ENCODE measurements at places on chromosomes 1 and 21.

DNA sequence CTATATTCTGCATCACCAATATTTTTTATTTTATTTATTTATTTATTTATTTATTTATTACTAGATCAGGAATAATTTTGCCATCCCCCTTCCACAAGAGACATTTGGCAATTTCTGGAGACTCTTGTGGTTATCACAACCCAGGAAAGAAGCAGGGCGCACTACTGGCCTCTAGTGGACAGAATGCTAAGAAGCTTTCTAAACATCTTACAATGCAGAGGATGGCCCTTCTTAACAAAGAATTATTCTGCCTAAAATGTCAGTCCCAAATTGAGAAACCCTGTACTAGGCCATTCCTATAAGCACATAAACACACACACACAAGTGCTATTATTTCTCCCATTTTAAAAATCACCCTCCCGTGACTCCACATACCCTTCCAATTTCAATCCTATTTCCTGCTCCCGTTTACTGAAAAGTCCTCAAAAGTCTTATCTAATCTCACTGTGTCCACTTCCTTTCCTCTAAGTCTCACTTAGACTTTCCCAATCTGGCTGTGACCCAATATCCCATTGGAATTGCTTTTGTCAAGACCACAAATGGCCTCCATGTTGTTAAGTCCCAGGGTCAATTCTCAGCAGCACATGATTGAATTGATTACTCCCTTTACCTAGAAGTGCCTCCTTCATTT is 43.7 kb upstream of the RNF11 start:
- DNase-seq: peak; percentile 89

- no peak for DNase-seq
These were observed 42.4 kb upstream of the CDC14A start for GRCh38 chr1:100309863-100310262.

- DNase-seq: peak; percentile 70
These were observed 70.5 kb upstream of the COL24A1 start for GRCh38 chr1:86227026-86227425.

GRCh38 chr1:30803562-30803961 is 46.0 kb upstream of the LAPTM5 start:
- no peak for DNase-seq

DNA sequence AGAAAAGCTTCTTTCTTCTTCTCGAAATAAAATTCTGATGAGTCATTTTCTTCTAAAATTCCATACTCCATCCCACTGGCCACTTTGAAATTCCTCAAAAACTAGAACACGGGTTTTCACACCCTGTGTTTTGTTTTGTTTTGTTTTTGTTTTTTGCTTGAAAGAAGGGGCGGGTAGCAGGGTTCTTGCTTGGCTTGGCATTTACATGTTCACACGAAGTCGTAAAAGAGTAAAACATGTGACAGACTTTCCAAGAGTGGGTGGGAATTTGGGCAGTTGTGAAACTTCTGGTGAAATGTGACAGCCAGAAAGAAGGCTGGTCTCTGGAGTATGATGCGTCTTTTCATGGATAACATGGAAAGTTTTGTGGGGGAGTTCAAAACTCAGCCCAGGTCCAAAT is 47.1 kb upstream of the FMN2 start:
- DNase-seq: peak; percentile 68

DNA sequence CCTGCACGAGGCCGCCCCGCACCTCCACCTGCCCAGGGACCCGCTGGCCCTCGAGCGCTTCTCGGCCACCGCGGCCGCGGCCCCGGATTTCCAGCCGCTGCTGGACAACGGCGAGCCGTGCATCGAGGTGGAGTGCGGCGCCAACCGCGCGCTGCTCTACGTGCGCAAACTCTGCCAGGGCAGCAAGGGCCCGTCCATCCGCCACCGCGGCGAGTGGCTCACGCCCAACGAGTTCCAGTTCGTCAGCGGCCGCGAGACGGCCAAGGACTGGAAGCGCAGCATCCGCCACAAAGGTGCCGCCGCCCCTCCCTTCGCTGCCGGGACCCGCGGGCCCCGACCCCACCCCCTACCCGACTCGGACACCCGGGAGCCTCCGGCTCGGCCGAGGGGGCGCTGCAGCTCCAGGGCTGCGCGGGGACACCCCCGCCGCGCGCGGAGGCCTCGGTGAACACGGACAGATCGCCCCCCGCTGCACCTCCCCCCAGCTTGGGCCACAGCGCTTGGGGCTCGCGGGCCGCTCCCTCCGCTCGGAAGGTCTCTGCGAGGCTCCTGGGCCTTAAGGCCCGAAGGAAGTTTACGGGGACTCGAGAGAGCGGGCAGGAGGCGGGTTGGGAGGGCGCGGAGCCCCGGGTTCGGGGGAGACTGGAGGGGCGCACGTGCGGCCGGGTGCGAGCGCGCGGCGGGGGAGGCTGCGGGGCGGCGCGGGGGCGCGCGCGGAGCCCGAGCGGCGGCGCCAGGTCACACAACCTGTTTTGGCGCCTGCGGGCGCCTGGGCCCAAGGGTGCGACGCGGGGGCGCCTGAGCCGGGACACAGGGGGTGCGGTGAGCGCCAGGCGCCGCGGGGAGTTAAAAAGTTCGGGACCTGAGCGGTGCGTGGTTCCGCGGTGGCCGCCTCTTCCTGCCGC is 1.2 kb downstream of the SAMD11 start:
- peak; percentile 74 for DNase-seq

DNA sequence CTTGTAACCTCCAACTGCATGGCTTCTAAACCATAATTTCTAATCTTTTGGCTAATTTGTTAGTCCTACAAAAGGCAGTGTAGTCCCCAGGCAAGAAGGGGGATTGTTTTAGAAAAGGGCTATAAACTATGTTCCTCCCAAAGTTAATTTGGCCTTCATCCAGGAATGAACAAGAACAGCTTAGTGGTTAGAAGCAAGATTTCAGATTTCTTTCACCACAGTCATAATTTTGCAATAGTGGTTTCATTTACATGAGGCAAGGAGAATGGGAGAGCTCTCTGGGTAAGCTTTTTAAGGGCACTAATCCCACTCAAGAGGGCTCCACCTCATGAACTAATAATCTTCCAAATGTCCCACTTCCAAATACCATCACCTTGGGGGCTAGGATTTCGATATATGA is 1353.9 kb downstream of the NCAM2 start:
- no peak for DNase-seq

DNA sequence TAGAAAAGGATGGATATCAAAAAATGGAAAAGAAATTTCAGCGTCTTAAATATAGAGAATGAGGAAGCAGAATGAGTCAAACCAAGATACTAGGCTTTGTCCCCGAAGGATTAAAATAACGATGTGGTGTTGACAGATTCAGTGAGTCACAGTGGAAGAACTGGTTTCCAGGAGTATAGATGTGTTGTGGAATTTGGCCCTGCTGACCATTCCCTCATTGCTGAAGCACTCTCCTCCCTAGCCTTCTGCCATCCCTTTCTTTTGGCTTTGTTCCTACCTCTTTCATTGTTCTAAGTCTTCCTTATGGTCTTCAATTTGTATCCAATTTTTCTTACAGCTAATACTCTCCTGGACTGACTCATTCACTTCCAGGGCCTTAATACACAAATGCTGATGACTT is 23.1 kb upstream of the USP25 start:
- DNase-seq: peak; percentile 87

- DNase-seq: no peak
These were observed 21.3 kb upstream of the CYP4X1 start for GRCh38 chr1:47002211-47002610.

DNA sequence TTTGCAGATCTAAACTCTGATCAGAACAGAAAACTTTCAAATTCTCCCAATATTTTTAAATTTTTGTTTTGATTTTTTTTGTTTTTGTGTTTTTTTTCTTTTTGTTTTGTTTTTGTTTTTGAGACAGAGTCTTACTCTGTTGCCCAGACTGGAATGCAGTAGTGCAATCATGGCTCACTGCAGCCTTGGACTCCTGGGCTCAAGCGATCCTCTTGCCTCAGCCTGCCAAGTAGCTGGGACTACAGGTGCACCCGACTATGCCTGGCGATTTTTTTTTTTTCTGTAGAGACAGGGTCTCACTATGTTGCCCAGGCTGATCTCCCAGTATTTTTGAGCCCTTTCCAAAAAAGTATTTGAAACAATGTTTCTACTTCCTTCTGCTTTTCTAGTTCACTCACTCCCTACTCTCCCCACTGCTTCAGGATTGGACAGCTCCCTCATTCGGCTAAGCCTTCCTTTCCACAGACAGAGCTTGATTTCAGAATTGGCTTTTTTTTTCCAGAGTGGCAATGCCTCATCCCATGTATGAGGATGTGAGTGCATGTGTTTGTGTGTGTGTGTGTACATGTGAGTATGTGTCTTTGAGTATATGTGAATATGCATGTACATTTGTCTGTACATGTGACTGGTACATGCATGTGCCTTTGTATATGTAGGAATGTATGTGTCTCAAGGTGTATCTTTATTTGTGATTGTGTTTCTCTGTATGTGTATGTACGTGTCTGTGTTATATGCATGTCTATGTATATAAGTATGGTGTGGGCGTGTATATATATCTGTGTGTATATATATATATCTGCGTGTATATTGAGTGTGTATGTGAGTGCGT is 11.9 kb downstream of the LHX4 start:
- peak; percentile 53 for DNase-seq

DNA sequence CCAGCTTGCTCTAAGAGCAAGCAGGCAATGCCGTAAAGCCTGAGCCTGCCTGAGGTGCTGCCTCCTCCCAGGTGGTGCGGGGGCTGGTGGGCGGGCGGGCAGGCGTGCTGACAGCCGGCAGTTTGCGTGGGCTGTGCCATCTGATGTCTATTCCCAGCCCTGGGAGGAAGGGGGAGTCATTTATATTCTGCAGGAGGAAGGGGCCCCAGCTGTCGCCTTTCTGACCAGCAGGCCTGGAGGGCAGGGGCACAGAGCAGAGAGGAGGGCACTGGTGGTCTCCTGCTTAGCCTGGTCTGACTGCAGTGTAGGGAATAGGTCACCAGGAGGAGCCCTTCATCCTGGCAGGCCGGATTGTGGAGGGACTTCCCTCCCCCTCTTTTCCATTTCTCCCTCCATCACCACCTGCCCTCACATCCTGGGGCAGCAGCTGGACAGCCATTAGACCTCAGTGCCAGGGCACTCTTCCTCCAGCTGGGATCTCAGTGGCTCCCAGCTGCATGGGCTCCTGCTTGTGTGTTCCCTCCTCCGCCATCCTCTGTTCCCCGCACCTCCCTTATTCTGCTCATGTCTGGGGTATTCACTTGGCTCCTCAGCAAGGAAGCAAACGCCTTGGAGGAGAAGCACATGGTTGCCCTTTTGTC is 4.4 kb downstream of the CYB561D1 start:
- DNase-seq: peak; percentile 62

GRCh38 chr21:44709426-44710293 is 1.7 kb downstream of the TSPEAR start:
- DNase-seq: peak; percentile 21

DNA sequence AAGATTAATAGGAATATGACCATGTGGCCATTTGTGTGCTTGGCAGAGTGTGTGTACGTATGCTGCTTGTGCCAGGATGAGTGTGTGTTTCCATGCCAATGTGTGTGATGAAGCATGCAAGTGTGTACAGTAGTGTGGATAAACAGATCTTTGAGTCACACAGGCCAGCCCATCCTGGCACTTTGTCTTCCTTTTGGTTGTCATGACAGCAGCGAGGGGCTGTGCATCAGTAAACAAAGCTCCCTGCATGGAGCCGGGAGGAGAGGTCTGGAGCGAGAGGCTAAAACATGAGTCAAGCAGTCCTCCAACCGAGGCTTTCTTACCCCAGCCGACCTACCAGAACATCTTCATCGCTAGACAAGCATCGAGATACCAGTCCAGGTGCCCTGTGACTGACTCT is 221.2 kb downstream of the CACNA1E start:
- peak; percentile 78 for DNase-seq

GRCh38 chr1:217140041-217140901 is 417.0 kb upstream of the ESRRG start:
- DNase-seq: no peak

GRCh38 chr1:173393659-173394000 is 83.5 kb upstream of the PRDX6 start:
- DNase-seq: no peak

GRCh38 chr21:30349572-30349971 is 1.2 kb upstream of the KRTAP23-1 start:
- no peak for DNase-seq
